ENCODE measurements at places on chromosomes 1 and 21.

GRCh38 chr1:2194319-2194897 is at the start of gene FAAP20:
TSS of gene FAAP20 (minus strand) at chr1:2194772. CDS start at chr1:2194749, 23 bp downstream.
- no peak for DNase-seq

DNA sequence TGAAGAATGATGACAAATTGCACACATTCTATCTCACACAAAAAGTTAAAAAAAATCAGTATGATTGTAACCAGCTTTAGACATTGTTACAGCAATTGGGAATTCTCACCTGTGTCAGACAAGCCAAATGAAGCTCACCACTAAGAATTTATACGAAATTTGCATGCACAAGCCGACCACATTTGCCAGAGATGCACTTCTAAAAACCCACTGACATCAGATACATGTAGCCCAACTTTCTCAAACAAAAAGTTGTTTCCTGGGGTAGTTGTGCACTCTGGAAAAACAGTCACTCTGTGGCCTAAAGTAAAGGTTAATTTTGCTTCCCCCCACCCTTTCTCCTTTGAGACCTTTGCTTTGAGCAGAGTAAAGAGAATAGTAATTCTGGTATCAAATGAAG is 67.9 kb upstream of the IL12RB2 start:
- no peak for DNase-seq

GRCh38 chr1:174451408-174451807 is 3.6 kb downstream of the GPR52 start:
- DNase-seq, result no peak

GRCh38 chr1:70034403-70034802 is 171.0 kb downstream of the LRRC40 start:
- no peak for DNase-seq

DNA sequence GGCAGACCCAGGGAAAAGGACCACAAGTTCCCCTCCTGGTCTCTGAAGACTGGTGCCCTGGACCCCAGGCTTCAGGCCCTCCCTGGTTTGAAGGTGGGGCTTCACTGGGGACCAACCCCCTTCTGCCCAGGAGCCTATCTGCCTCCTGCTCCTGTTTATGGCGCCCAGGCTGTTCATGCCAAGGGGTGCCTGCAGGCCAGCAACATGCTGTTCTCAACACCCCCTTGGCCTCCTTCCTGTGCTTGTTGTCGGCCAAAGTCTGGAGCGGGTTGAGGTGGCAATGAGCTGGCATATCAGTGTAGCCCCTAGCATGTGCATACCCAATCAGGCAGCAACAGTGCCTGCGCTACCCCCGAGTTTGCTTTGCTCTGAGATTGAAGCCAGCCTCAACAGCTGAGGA is 46.3 kb downstream of the ATP6V1G3 start:
- DNase-seq, result no peak
